ENCODE measurements at places on chromosomes 3 and 15.
A peak's percentile ranks its signal among the peaks of the same experiment; 100 is the strongest.

DNA sequence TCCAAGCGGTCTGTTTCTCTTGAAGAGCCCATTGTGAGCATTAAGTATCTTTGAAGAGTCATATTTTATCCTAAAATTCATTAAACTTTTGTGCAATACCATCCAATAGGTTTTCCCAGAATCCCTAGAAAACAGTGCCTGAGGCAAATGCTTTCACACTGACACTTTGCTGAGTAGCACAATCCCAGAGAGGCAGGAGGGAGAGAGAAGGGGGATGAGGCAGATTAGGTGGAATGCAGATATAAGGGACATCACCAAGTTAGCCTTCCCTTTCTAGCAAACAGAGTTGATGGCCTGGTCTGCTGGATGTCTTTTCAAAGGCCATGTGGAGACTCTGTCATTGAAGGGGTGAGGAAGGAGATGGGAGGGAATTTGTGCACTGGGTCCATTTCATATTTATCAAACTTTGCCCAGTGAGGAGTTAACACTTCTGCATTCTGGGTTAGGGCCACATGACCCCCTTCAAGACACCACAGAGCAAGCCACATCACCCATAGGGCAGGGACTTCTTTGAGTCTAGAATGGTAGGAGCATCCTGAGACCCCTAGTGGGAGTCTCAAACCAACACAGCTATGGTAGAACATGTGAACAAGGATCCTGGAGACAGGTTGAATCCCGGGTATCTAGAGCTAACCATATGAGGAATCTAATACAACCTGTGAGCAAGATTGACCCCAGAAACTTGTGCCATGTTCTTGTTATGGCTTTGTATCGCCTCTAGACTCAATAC is 32.0 kb upstream of the SEMA6D start:
- DNase-seq = no peak

DNA sequence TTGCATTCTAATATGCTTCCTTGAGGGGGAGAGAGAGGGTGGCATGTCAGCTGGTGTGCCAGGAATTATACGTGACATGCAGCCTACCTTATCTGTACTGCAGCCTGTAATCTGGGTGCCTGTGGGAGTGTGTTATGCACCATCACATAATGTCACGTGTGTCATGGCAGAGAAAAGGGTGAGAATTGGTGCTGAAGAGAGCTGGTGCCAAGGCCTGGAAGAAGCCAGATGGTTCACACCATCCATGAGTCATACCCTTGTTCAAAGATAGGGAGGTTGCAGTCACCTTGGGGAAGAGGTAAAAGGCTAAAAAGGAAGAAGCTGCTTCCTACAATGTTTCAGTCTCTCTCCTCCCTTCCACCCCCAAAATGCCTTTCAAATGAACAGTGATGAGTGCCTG is 5.3 kb downstream of the BRPF1 start:
- no peak for DNase-seq

- DNase-seq = peak; percentile 61
These were observed 22.2 kb downstream of the EPHB3 start for GRCh38 chr3:184583578-184584451.

- DNase-seq = no peak
These were observed 17.4 kb downstream of the ABTB1 start for GRCh38 chr3:127690106-127690505.

- DNase-seq = no peak
These were observed 57.2 kb downstream of the BFSP2 start for GRCh38 chr3:133457025-133457424.

DNA sequence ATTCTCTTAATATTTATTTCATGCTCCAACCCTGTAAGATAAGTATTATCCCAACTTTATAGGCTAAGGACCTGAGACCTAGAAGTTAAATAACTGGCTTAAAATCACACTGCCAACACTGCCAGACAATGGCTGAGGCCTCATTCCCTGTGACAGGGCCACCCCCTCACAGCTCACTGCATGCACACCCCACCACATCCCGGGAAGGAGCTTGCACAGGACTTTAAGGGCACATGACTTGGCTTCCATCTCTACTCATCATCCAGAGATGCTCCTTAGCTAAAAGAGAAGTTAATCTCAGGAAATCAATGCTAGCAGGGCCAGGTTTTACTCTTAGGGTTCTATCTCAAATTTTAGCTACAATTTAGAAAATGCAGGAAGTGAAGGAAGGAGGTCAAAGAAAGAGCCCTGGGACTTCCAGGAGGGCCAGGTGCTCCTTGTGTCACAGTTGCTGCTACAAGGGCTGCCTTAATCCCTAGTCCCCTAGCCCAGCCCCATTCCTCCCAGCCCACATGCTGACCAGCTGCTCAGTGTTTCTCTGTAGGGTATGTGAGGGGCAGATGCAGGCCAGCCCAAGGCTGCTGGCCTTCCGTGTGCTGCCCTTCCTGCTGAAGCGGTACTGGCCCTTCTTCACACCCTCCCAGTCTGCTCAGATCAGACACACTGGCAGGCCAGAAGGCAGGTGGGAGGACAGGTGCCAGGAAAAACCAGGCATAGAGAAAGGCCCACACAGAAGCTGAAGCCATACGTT is 53.5 kb downstream of the WWTR1 start:
- DNase-seq = no peak

DNA sequence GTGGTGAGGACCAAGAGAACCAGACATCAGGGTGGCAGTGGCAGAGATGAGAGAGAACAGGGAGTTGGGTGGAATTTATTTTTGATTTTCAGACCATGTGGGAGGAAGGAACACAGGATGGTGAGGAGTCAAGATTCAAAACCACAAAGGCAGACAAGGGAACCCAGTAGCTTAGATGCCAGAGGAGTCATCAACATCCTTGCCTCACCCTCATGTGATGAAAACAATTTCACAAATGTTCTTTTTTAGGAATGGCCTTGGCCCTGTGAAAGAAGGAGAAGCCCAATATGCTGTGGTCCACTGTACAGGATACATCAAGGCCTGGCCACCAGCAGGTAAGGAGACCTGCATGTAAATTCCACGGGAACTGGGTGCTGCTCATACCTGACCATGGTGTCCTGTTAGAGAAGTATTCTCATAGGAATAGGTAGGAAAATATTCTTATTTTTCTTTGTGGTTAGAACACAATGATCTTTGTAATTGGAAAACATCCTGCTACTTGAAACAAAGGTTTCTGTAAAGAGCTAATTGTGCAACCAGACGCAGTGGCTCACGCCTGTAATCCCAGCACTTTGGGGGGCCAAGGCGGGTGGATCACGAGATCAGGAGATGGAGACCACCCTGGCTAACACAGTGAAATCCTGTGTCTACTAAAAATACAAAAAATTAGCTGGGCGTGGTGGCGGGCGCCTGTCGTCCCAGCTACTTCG is 110.0 kb downstream of the ARNT2 start:
- no peak for DNase-seq

- DNase-seq = no peak
These were observed 23.6 kb downstream of the ANXA2 start for GRCh38 chr15:60374209-60374608.

GRCh38 chr3:52128118-52128683 is 26.0 kb downstream of the POC1A start:
- no peak for DNase-seq

All from NCI-H1930 (cell line).